ENCODE measurements at places on chromosomes 11 and 22. TPM values are rescaled to one million over a fixed set of nuclear protein-coding genes. Genes with fewer than 3 reads are reported as not detected.

The SCGB1A1 gene
- total RNA-seq = not detected

The BLID gene
- total RNA-seq = 5.9 TPM

The MMP11 gene
- 6.4 TPM for total RNA-seq

The CASP4 gene
- total RNA-seq = 70.2 TPM

The C11orf21 gene
- total RNA-seq = 8.1 TPM

The GLYATL1 gene
- not detected for total RNA-seq

The PLAAT2 gene
- not detected for total RNA-seq

- DNase-seq = no peak
Measured at GRCh38 chr22:46586531-46587011, 33.6 kb upstream of the GRAMD4 start.

DNA sequence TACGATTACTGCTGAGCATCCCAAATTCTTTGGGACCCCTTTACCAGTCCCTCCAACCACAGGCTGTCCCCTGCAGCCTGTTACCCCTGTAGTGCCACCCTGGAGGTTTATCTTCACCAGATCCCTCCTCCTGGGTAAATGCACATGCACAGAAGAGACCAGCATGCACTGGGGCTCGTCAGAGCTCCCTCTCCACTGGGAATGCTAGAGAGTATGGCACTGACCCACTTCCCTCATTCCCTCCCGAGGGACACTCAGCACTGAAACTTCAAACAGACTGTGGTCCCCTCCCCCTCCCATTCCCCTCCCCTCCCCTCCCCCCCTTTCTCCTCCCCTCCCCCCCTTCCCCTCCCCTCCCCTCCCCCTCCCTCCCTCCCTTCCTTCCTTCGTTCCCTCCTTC, 49.1 kb downstream of the C11orf91 start:
- no peak for DNase-seq

DNA sequence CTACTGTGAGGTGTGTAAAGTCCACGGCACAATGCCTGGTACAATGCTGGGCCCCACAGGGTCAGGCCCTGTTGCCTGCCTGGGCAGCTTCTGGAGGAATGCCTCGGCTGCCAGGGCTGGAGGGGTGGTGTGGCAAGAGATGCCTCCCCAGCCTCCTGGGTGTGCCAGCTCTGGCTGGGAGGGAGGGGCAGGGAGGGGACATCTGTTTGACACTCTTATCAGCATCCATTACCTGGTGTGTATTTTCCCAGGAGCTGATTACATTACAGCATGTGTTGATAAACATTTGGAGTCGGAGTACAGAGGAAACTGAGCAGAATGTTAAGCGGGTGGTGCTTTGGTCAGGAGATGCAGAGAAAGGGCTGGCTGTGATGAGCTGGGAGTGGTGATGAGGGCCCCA, 11.0 kb upstream of the NECTIN1 start:
- no peak for DNase-seq

GRCh38 chr11:76455931-76456330, 11.1 kb downstream of the EMSY start:
- DNase-seq = no peak

- DNase-seq = no peak
Measured at GRCh38 chr11:58505849-58506248, 2.1 kb downstream of the OR5B21 start.

- DNase-seq = no peak
Measured at GRCh38 chr11:72859126-72859525, 44.9 kb downstream of the ATG16L2 start.

GRCh38 chr22:47374273-47374771, 611.9 kb downstream of the TBC1D22A start:
- no peak for DNase-seq

GRCh38 chr22:25448435-25449051, 115.9 kb upstream of the GRK3 start:
- no peak for DNase-seq

DNA sequence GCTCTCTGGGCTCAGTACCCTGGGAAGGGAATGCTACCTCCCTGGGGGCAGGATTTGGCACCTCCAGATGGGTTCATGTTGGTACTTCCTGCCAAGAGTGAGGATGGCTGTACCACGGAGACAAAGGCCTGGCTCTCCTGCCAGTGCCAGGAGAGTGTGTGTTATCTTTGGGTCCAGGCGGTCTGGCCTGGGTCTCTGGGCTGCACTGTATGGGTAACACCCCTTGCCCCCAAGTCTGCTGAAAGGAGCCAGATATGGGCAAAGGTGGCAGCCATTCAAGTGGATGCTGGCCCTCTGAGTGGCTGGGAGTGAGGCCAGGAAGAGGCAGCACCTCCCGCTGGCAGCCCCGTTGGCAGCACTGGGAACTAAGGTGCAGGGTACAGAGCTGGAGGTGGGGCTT, 91.5 kb downstream of the NECTIN1 start:
- DNase-seq = no peak

GRCh38 chr22:27892064-27892463, 27.0 kb downstream of the PITPNB start:
- no peak for DNase-seq

GRCh38 chr22:37431366-37431765, 4.1 kb upstream of the ELFN2 start:
- DNase-seq = no peak

GRCh38 chr22:47127441-47127871, 365.0 kb downstream of the TBC1D22A start:
- no peak for DNase-seq

GRCh38 chr11:83238111-83238510, 44.6 kb downstream of the ANKRD42 start:
- no peak for DNase-seq

DNA sequence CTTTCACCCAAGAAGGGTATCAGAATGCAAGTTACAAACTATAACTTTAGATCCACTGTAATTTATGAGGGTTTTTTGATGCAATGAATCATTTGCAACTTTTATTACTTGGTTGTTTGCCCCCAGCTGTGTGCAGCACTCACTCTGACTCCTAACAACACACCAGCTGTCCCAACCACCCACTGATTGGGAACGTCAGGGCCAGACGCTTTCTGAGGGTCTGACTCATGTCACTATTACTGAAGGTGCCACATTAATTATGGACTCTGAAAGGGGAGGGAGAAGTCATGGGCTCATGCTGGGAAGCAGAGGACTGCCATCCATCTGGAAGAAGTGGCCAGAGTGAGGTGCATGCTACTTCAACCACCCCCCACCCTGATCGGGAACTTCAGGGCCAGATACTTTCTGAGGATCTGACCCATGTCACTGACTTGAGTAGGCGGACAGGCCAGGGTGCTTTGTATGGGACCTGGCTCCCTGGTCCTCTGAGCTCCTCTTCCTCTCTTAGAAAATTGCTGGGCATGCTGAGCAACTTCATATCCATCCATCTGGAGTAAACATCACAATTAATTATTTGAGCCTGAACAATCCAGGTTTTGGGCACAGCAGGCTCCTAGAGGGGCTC, 44.9 kb upstream of the DRD2 start:
- DNase-seq = peak; percentile 55

All from vagina (tissue), 2 donors.